ENCODE measurements at places on chromosomes 6 and 20.

GRCh38 chr6:151088599-151088935 lies 151.2 kb upstream of the AKAP12 start:
- DNase-seq: no peak

GRCh38 chr6:122063076-122063475 lies 336.4 kb upstream of the HSF2 start:
- peak; percentile 25 for DNase-seq

DNA sequence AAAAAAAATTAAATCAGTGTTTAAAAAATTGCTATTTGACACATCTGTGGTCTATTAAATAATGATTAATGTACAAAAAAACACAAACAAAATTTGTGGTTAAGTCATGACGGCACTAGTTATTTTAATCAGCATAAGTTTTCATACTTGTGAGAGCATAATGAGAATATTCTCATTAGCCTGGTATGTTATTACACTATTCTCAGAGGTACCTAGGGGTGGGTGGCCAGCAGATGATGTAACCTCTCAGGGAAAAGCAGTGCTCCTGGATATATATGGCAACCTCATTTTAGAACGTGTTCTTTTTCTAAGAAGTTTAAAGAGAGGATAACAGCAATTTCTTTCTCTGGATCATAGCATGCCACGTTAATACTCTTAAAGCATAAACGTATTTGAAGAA lies 109.2 kb downstream of the GJA1 start:
- DNase-seq: no peak

- no peak for DNase-seq
Measured at GRCh38 chr6:79673947-79674346, 42.8 kb downstream of the SH3BGRL2 start.

DNA sequence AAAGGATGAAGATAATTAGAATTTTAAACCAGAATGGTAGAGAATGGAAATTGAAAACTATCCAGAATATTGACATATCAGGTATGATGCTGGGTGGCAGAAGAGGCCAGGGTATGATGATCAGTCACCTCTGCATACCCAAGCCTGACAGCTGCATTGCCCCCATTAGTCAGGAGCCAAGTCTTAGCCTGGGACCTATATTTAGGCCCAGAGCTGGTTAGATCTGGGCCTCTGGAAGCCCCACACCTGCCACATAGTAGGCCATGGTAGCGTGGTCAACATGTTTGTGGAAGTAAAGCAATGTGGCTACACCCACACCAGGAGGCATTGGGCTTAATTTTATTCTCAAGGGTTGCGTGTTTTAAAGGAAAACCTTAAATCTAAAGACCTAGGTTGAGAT lies 32.1 kb upstream of the CALHM6 start:
- no peak for DNase-seq

DNA sequence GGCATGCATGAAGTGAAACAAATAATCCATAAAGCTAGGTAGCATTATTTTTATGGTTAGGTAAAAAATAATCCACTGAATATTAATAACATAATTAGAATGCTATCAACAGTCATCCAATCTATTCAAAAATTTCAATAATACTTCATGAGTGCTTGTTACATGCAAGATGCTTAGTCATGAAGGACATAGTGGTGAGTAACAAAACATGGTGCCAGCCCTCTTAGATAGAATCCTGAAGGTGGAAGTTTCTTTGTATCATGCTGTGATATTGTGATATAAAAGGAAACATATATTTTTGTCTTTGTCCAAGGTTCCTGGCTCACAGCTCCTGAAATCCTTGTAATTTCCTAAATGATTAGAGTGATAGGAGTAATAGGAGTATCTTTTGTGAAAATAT lies 14.9 kb downstream of the RCAN2 start:
- DNase-seq: no peak

DNA sequence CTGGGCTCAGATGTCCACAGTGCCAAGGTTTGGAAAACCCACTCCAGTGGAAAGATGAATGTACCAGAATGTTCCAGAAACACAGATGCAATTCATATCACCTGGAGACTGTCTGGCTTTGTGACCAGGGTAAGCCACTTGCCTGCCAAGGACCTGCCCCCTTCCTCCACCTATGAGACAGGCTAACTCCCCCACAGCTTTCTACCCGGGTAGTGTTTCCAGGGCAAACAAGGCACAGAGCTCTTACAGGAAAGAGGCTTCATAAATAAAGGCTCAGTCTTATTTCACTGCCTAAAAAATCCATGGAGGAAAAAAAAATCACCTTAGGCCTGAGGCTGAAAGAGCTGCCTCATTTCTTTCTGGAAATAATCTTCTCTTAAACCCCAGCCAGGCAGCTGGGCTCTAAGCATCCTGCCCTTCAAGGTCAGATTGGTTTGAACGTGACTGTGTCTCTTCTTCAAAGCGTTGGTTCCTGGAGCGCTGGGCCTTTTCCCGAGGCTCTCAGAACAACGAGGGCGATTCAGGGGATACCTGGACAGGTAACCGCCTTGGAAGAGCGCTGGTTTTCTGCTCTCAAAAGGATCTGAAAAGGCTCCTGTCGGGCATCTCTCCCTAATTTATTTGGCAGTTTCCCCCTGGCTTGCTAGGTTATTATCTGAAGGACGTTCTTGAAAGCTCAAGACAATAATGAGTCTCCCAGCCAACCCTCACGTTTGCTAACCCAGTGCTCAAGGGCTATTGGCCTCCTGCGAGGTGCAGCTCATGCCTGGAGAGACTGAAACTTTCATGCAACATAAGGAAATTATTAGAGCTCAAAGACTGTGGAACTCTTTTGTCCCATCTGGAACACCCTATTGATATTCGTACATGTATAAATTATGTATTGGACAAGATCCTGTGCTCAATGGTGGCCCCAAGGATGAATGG lies 199.2 kb upstream of the PMEPA1 start:
- no peak for DNase-seq

- DNase-seq: no peak
Measured at GRCh38 chr20:25486377-25486776, 78.9 kb downstream of the GINS1 start.

- no peak for DNase-seq
Measured at GRCh38 chr6:13946506-13946905, 21.8 kb downstream of the RNF182 start.

DNA sequence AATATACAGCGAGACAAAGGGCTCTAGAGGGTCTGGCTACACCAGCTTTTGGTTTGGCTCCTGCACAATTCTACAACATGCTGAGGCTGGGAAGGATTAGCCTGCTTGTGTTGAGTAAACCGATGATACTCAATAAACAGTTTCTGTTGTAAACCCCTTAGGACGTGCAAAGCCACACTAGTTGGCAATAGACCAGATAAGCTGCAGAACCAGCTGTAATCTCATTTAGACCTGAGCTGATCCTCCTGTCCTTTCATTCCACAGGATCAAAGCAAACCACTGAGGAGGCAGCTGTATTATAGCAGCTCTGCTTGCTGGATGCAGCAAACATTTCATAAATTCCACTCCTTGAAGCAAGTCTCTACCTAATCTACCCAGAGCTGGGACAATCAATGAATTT lies 79.7 kb downstream of the MMS22L start:
- DNase-seq: peak; percentile 13

DNA sequence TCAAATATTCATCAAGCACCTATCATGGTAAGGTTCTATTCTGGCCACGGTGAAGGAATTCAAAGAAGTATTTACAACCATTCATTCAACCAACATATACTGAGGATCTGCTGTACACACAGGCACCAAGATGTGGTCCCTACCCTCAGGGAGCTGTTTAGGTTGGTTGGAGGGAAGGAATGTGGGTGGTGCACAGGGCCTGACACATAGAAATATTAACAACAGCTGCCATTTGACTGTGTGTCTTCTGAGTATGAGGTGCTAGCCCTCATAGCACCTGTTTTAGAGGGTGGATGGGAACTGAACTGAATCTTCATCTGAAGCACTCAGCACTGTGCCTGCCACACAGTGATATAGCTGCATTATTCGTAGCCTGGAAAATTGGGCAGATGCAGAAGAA lies 7.3 kb downstream of the SNPH start:
- DNase-seq: no peak

GRCh38 chr20:62898970-62899632 lies 27.2 kb downstream of the DIDO1 start:
- DNase-seq: no peak

- no peak for DNase-seq
Measured at GRCh38 chr6:158323561-158323958, 11.3 kb downstream of the TULP4 start.

- no peak for DNase-seq
Measured at GRCh38 chr6:22043284-22043962, 253.4 kb downstream of the PRL start.

DNA sequence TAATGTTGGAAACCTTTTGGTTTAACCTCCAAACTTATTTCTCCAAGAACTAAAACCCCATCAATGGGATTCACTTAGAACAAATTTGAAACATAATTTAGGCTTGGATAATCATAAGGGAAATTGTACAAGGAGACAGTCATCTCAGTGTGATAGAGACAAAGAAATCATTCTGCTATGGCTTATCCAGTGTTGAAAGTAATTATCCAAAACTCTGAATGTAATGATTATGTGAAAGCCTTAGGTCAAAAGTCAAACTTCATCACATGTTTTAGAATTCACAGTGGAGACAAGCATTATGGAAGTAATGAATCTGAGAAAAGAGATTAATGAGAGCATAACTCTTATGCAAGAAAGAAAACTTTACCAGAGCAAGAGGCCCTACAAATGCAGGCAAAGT lies 20.0 kb downstream of the MC3R start:
- DNase-seq: no peak

- peak; percentile 68 for DNase-seq
Measured at GRCh38 chr6:53795702-53796450, 1.1 kb downstream of the LRRC1 start.

DNA sequence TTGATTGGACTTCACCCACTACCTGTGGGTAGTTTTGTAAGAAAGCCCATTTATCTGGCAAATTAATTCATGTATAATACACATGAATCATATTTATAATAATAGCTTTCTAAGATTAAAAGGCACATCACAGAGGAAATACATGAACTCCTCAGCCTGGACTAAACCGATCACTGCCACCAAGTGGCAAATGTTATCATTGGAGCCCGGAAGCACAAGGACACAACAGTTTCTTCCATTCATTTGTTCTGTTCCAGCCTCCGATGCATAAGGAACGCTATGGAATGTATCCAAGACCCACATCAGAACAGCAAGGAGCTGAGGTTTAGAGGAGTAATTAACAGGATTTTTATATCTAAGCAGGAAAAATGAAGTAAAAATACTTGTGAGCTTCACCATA lies 13.9 kb upstream of the IPCEF1 start:
- DNase-seq: peak; percentile 36

- DNase-seq: no peak
Measured at GRCh38 chr6:31558631-31559500, 11.5 kb downstream of the NFKBIL1 start.

DNA sequence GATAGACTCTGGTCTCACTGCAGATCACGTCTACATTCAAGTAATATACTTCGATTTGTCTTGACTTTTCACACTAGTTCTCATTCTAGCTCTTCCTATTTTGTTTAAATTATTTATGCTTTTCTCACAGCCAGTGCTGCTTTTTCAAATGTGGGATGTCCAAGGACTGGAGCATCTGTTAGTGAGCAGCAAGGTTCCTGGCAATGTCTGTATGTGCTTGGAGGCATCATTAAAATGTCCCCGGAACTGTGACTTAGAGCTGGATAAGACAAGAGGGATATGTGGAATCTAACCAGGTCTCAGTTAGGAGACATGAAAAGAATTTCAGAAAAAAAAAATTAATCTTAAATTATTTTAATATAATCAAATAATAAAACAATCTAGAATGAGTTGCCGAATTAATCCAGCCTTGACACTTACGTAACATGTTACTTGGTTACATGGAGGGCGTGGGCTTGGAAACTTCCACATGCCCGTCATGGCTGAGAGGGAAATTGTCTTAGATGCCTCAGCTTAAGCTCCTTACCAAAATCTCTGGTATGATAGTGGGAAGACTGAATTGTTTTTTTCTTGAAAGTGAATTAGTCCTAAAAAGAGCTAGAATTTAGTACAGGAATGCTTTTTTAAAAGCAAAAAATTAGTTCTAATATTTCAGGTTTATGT lies 21.4 kb upstream of the CARMIL1 start:
- no peak for DNase-seq

- no peak for DNase-seq
Measured at GRCh38 chr6:47170617-47170947, 128.4 kb upstream of the ADGRF1 start.

DNA sequence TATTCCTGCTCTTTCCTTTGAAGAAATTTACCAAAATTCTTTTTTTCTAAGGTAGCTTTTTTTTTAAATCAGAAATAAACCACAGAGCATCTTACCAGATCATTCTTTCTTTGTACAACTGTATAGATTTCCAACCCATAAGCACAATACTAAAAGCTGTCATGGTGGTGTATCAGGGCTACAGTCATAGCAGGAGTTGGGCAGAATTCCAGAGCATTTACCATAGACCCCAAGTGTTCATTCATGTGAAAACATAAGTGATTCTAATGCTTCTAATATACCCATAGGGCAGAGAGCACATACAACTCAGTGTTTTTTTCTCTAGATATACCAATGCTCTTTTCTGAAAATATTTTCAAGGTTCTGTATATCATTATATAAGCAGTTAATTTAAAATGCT lies 392.5 kb downstream of the FRK start:
- no peak for DNase-seq

- DNase-seq: no peak
Measured at GRCh38 chr20:56636716-56637115, 7.6 kb downstream of the TFAP2C start.

DNA sequence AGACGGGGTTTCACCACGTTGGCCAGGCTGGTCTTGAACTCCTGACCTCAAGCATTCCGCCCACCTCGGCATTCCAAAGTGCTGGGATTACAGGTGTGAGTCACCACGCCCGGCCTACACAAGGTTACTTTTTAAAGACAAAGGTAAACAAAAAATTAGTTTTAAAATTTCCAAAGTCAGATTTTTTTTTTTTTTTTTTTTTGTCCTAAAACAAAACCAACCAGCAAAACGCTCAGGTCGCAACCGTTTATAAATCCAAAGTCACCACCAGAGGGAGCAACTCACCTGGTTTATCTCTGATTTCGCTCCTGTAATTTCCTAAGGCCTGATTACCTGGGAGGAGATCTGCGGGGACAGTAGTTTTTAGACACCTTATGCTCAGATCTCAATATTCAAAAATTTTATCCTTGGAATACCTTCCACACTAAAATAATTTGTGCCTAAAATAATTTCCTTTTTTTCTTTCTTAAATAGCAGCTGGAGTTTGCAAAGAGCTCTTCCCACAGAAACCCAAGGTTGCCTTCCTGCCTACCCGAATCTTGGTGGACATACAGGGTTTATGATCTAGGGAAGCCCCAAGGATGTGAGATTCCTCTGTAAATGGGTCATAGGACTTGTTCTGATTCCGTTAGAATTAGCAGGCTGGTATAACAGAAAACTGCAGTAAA lies 19.8 kb upstream of the TREM1 start:
- peak; percentile 81 for DNase-seq
